Stimulated activated CD8-positive, alpha-beta memory T cell treated with anti-CD3 and anti-CD28 coated beads, Interleukin-4, amount 100 ng/mL, for 1 hour (primary cell): ENCODE measurements at places on chromosomes 2 and 18.

DNA sequence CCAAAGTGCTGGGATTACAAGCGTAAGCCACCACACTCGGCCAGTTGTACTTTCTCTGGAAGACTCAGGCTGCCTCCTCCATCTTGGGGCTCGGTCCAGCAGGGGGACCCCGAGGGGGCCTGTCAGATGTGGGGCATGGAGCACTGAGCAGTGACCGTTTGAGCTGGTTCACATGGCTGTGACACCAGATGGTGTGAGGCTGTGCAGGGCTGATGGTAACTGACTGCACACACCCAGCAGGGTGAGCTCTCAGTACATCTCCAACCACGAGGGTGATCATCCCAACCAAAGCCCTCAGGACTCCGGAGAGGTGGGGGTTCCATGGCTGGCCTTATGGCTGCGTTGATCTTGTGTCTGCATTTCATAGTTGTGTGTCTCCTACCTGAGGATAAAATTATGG lies 63.4 kb downstream of the FAM168B start:
- DNase-seq = no peak

DNA sequence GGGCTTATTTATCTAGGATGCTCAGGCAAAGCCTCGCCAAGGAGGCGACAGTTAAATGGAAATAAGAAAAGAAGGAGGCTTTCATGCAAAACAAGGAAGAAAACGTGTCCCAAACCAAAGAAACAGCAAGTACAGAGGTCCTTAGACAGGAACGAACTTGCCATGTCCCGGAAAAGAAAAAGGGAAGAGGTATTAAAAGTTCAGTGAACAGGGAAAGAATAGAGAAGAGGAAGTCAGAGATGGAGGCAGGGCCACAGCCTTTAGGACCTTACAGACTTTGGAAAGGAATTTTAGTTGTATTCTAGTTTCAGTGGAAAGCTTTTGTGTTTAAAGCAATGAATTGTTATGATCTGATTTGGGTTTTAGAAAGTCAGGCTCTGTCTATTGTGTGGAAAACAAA lies 22.1 kb downstream of the IKZF2 start:
- no peak for DNase-seq

DNA sequence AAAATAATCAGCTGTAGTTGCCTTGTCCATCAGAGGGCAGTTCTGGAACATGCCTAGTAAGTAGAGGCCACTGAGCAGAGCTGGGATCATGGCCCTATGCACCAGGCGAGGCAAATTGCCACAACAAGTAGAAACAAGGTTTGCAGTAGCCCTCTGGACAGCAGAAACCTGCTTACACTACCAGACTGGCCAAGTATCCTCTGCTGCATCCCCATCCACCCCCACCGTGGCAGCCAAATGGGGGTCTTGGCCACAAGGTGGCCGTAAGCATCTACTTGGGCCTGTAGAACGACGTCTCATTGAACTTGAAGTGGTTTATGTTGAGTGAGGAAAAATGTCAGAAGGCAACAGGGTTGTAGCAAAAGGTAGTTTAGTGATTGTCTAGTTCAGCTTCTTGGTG lies 241.2 kb downstream of the ALPK2 start:
- DNase-seq = no peak

- no peak for DNase-seq
These were observed 811 bp upstream of the SCG2 start for GRCh38 chr2:223602972-223603371.

DNA sequence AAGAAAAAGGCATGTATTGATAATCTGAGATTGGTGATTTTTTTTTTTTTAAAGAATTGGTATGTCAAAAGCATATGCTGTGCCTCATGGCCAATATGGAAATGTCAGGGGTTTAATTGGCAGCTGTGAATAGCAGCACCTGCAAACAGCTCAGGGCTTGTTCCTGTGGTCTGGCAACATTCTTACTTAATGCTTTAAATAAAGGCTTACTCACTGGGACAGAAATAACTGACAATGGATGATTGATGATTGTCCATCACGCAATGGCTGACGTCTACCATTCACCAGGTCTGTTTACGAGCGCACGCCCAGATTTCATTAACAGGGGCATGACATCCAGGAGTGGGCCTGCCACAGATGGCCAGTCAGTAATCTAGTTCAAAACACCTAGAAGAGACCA lies 66.7 kb downstream of the ETAA1 start:
- DNase-seq = no peak

GRCh38 chr18:42758852-42759251 lies 356.6 kb downstream of the RIT2 start:
- DNase-seq = no peak
